ENCODE measurements at places on chromosomes 13 and 19. TPM values are rescaled to one million over a fixed set of nuclear protein-coding genes. Genes with fewer than 3 reads are reported as not detected.

- no peak overlapping the region for H3K27ac ChIP-seq
- no peak overlapping the region for H3K4me3 ChIP-seq
These were observed 414.8 kb downstream of the GPC5 start for GRCh38 chr13:91813253-91813652.

DNA sequence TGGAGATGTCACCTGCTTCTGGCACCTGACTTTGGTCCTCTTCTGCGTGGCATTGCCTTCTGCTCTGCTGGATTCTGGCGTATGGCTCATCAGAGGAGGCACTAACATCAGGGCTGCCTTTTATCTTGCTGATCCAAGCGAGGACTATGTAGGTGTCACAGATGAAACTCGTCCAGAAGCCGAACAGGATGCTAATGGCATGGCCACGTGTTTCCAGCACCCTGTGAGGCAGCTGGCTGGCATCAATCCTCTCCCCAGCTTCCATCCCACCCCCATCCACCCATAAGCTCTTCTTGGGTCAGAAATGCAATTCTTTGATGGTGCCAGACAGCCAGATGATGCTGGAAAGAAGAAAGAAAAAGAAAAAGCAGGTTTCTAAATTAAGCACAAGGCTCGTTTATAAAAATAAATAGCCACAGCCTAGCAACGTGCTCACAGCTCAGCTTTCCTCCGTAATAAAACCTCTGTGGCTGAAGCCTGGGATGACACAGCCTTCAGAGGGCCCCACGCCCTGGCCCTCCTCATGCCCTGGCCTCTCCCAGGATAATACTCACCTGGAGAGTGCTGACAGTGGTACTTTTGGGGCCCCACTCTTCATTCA is 212.9 kb upstream of the SERP2 start:
- no peak overlapping the region for H3K4me3 ChIP-seq
- DNase-seq, result no peak
- peaks cover 2% of the 10 kb centered on the region for H3K27me3 ChIP-seq
- H3K4me1 ChIP-seq, result peaks cover 7% of the 10 kb centered on the region

ZNF93 gene
- total RNA-seq, result 19.2 TPM

- no peak for DNase-seq
- peaks cover 76% of the 10 kb centered on the region for H3K27me3 ChIP-seq
- H3K4me3 ChIP-seq, result no peak overlapping the region
- H3K4me1 ChIP-seq, result no peaks in the 10 kb centered on the region
- H3K27ac ChIP-seq, result no peak overlapping the region
These were observed 45.9 kb downstream of the SPTBN4 start for GRCh38 chr19:40512473-40513344.

GRCh38 chr13:62123409-62123808 is 707.8 kb upstream of the PCDH20 start:
- no peak for DNase-seq
- peaks cover 6% of the 10 kb centered on the region for H3K4me1 ChIP-seq
- no peaks in the 10 kb centered on the region for H3K27me3 ChIP-seq
- H3K4me3 ChIP-seq, result no peak overlapping the region
- no peaks in the 10 kb centered on the region for H3K36me3 ChIP-seq
- H3K27ac ChIP-seq, result no peak overlapping the region

DNA sequence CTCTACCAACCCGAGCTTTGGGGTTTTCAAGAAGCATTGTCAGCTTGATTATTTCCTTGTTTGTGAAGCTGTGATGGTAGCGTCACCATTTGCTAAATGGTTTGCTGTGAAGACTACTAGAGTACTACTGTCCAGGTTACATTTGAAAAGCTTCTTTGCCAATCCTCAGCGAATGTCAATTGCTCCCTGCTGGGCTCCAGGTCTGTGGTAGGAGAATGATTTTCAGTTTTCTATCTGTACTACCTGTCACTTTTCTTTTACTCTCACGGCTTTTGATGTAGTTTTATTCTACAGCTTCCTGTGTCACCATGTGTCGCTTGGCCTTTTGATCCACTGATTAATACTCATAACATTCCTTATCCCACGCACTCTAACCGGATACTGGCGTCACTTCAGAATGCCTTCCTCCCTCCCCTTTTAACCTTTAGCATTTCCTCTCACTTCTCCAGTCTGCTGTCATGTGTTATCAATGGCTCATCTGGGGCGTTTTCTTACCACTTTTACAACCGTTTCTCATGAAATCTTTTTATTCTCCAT is 7.5 kb upstream of the GPR183 start:
- DNase-seq, result no peak
- no peaks in the 10 kb centered on the region for H3K27me3 ChIP-seq
- peaks cover 17% of the 10 kb centered on the region for H3K4me1 ChIP-seq

DNA sequence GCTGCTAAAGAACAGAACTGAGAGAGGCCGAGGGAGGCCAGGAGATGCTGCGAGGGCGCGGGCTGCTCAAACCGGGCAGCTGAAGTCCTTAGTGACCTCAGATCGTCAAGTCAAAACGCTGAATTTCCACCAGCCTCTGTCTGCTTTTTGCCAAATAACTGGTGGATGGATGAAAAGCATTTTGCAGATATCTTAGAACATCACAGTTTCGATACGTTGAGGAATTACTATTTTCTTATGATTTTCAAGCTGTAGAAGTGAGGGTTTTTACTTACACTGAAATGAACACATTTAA is 2.0 kb downstream of the GPC6 start:
- DNase-seq, result no peak
- peak overlapping the region; percentile 82 for H3K27ac ChIP-seq
- peak overlapping the region; percentile 99 for H3K4me3 ChIP-seq

DNA sequence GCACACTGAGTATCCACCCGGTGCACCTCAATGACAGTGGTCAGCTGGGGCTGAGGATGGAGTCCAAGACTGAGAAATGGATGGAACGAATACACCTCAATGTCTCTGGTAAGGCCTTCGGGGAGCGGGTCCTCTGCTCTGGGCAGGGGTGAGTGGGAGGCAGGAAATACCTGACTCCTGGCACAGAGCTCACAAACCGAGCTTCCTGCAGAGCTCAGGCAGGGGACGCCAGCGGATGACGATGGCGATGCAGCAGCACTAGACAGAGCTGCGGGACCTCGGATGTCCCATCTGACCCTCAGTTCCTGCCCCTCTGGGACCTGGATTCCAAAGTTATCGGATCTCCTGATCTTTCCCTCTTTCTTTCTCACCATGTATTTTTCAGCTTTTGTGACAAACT is 3.8 kb downstream of the CD22 start:
- DNase-seq, result no peak
- H3K4me1 ChIP-seq, result peaks cover 8% of the 10 kb centered on the region
- H3K4me3 ChIP-seq, result no peak overlapping the region
- H3K27me3 ChIP-seq, result no peaks in the 10 kb centered on the region
- no peak overlapping the region for H3K27ac ChIP-seq

- no peaks in the 10 kb centered on the region for H3K4me1 ChIP-seq
- no peak for DNase-seq
- H3K36me3 ChIP-seq, result no peaks in the 10 kb centered on the region
- H3K27me3 ChIP-seq, result peaks cover 32% of the 10 kb centered on the region
These were observed 10.6 kb downstream of the POU2F2 start for GRCh38 chr19:42121656-42122069.

DNA sequence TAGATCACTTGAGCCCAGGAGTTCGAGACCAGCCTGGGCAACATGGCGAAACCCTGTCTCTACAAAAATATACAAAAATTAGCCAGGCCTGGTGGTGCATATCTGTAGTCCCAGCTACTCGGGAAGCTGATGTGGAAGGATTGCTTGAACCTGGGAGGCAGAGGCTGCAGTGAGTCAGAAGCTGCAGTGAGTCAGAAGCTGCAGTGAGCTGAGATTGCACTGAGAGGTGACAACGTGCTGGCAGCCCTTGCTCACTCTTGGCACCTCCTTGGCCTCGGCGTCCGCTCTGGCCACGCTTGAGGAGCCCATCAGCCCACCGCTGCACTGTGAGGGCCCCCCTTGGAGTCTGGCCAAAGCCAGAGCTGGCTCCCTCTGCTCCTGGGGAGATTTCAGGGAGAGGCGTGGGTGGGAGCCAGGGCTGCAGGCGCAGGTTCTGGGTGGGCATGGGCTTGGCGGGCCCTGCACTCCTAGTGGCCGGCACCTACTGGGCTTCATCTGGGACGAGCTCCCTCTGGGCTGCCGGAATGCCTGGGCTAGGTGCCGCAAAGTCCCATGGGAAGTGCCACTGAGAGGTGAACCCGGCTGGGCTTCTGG is 39.5 kb upstream of the RPL21 start:
- no peak overlapping the region for H3K4me3 ChIP-seq
- H3K27me3 ChIP-seq, result peaks cover 3% of the 10 kb centered on the region
- no peak for DNase-seq
- H3K4me1 ChIP-seq, result no peaks in the 10 kb centered on the region

- peak overlapping the region; percentile 94 for H3K27ac ChIP-seq
- no peaks in the 10 kb centered on the region for H3K36me3 ChIP-seq
- peak overlapping the region; percentile 55 for H3K4me3 ChIP-seq
These were observed 2.0 kb downstream of the MISP start for GRCh38 chr19:752652-753517.

- H3K36me3 ChIP-seq, result no peaks in the 10 kb centered on the region
- peaks cover 11% of the 10 kb centered on the region for H3K4me1 ChIP-seq
- H3K4me3 ChIP-seq, result no peak overlapping the region
- no peaks in the 10 kb centered on the region for H3K27me3 ChIP-seq
- no peak for DNase-seq
These were observed 75.2 kb downstream of the ABCC4 start for GRCh38 chr13:95226050-95226449.

PRR19 gene
- 2.4 TPM for total RNA-seq

IGFL4 gene
- total RNA-seq, result 1.3 TPM

UPF3A gene
- total RNA-seq, result 47.8 TPM

DNA sequence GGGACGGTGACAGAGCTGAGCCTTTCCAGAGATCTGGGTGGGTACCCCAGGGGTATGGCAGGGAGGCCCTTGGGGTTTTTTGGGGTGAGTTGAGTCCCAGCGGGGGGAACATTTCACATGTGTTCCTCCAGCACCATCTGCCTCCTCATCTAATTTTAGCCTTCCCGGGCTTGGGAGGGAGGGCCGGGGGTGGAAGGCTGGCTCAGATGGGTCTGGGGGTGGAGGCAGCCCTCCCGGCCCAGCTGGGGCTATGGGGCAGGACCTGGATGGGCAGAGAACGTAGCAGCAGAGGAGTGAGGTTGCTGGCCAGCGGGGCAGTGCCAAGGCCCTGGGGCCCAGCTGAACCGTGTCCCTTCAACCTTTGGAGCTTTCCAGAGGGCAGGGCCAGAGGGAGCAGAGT is 23.5 kb downstream of the ADGRL1 start:
- H3K36me3 ChIP-seq, result no peaks in the 10 kb centered on the region
- H3K27me3 ChIP-seq, result no peaks in the 10 kb centered on the region
- no peak overlapping the region for H3K27ac ChIP-seq
- no peak for DNase-seq
- no peak overlapping the region for H3K4me3 ChIP-seq

DNA sequence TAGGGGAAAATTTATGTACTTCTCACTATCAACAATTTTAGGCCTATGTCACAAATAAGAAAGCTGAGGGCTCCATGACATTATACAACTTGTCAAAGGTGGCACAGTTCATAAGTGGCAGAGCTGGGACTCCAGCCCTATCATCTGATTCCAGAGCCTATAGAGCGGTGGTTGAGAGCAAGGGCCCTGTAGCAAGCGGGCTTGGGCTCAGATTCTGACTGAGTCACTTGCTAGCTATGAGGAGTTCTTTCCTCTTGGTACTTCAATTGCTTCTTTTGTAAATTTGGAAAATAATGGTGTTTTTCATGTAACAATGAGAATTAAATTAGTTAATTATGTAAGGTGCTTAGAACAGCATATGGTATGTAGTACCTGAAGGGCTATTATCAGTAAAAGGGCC is 28.7 kb upstream of the FAM216B start:
- peaks cover 3% of the 10 kb centered on the region for H3K27me3 ChIP-seq
- no peaks in the 10 kb centered on the region for H3K36me3 ChIP-seq
- no peak overlapping the region for H3K27ac ChIP-seq
- DNase-seq, result no peak
- peaks cover 16% of the 10 kb centered on the region for H3K4me1 ChIP-seq
- no peak overlapping the region for H3K4me3 ChIP-seq

GRCh38 chr13:94296471-94296870 is 183.0 kb downstream of the DCT start:
- H3K27me3 ChIP-seq, result peaks cover 3% of the 10 kb centered on the region
- H3K4me3 ChIP-seq, result no peak overlapping the region
- DNase-seq, result no peak

DNA sequence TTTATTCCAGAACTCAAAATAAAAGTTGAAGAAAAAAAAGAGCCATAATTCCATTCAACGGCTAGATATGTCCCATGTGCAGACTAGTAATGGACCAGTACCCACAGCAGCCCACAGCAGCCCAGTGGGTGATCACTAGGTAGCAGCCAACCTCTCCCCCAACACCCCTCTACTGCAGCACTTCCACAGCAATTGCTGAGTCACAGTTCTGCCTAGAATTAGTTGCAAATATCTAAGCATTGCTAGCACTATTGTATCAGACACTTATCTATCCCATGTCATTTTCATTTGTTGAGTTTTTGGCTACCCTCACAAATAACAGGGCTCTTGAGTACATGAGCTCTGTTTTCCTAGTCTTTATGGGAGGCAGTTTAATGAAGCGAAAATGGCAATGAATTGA is 258.7 kb downstream of the RAP2A start:
- no peak overlapping the region for H3K4me3 ChIP-seq
- DNase-seq, result no peak
- H3K4me1 ChIP-seq, result no peaks in the 10 kb centered on the region
- peaks cover 7% of the 10 kb centered on the region for H3K27me3 ChIP-seq
- H3K36me3 ChIP-seq, result no peaks in the 10 kb centered on the region

GRCh38 chr19:3479177-3479833 is 1.0 kb downstream of the SMIM24 start:
- H3K4me1 ChIP-seq, result no peaks in the 10 kb centered on the region
- no peaks in the 10 kb centered on the region for H3K36me3 ChIP-seq
- H3K4me3 ChIP-seq, result no peak overlapping the region
- DNase-seq, result no peak

DNA sequence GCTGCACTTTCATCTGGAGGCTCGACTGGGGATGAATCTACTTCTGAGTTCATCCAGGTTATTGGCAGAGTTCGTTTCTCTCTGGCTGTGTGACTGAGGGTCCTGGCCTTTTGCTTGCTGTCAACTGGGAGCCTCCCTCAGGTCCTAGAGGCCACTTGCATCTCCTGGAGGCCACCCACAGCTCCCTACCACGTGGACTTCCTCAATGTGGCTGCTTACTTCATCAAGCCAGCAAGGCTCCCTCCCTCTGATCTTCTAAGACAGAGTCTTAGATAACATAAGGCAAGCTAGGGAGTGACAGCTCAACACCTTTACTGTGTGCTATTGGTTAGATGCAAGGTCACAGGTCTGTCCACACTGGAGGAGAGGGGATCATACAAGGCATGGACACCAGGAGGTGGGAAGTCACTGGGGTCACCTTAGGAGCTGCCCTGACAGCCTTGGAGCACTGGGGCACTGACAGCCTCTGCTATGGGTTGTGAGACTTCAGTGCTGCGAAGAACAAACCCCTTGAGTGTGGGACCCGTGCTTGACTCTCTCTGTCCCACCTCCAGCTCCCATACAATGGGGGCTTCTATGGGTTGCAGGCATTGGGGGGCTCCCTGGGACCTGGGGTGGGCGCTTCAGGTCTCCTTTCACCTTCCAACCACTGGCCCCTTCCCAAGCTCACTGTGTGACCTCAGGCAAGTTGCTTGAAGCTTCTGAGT is 5.3 kb downstream of the FAM187B start:
- H3K27me3 ChIP-seq, result no peaks in the 10 kb centered on the region
- H3K4me1 ChIP-seq, result no peaks in the 10 kb centered on the region
- no peak for DNase-seq

NECTIN2 gene
- 123 TPM for total RNA-seq

- H3K4me1 ChIP-seq, result peaks cover 36% of the 10 kb centered on the region
- no peak for DNase-seq
- H3K4me3 ChIP-seq, result no peak overlapping the region
- H3K27me3 ChIP-seq, result no peaks in the 10 kb centered on the region
- peaks cover 5% of the 10 kb centered on the region for H3K36me3 ChIP-seq
- no peak overlapping the region for H3K27ac ChIP-seq
These were observed 314.8 kb upstream of the MAB21L1 start for GRCh38 chr13:35791184-35791851.

- no peaks in the 10 kb centered on the region for H3K4me1 ChIP-seq
- H3K27ac ChIP-seq, result no peak overlapping the region
- no peak for DNase-seq
These were observed 36.2 kb downstream of the CLDN10 start for GRCh38 chr13:95588721-95589120.

Data from type B pancreatic cell (in vitro differentiated cells).